ENCODE measurements at places on chromosomes 11 and 22.

- DNase-seq, result no peak
These were observed 531.7 kb downstream of the TBC1D22A start for GRCh38 chr22:47294222-47294532.

- DNase-seq, result no peak
These were observed 148.2 kb downstream of the TBC1D22A start for GRCh38 chr22:46910624-46911023.

GRCh38 chr11:2531987-2532703 lies 87.3 kb downstream of the KCNQ1 start:
- no peak for DNase-seq

DNA sequence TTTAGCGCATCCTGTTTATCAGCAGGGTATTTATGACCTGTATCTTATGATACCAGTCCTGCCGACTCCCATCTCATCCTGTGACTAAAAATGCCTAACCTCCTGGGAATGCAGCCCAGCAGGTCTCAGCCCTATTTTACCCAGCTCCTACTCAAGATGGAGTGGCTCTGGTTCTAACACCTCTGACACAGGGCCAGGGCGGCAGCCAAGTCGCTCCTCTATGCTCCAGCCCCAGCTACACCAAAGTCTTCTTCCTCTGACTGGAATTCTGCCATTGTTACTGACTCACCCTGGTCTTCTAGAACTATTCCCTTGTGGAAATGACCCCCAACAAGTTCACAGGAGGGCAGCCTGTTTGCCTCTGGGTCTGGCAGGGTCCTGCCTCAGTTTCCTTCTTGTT lies 7.9 kb upstream of the C1QTNF6 start:
- DNase-seq, result no peak

DNA sequence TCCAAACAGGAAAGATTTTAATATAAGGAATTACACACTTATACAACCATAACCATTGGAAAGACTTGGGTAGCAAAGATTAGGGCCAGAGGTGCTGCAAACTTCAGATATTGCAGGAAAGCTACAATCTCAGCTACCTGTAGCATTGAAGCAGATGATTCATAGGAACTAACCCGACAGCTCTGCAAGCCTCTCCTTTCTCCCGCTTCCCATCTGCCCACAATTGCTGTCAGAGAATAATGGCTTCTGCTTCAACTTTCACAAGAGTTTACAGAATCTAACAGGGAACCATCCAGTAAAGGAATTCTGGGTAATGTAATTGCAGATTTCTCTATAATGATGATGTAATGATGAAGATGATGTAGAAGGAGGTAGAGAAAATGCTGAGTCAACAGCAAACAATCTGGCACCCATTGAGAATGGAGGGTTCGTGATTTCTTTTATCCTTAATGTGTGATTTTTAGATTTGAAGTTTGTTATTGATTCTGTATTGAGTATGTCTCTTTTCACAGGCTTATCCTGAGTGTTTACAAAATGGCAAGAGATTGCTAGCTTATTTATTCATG lies 70.8 kb upstream of the USP47 start:
- no peak for DNase-seq

DNA sequence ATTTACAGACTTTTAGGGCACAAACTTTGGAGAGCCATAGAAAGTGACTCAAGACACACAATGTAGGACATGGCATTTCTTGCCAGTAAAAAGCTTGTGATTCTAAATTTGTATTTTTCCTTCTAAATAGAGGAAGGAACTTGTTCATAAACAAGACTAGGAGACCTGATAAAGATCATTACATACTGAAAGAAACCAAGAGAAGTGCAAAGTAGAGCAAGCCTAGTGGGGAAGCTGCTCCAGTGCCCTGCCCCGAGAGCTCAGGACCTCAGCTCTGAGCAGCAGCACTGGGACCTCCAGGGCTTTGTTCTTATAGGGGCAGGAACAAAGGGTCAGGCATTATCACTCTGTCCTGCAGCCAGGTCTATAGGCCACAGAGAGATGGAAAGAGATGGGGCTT lies 7.2 kb downstream of the IRAG1 start:
- DNase-seq, result no peak

DNA sequence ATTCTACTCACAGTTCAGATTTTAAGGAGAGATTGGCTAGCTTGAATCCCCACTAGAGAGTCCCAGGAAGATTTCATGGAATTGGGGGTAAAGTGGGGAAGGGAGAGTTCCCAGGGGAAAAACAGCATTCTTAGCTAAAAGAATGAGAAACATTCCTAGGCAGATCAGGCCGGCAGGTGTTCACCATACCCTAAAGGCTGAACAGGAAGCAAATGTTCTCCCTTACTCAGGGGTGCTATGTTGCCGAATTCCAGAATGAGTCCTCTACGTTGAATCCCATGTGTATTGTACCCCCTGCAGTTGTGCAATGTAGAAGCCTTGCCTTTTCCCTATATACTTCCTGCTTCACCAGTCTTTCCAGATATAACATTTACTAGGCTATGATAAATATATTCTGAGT lies 135.2 kb upstream of the NCAM1 start:
- no peak for DNase-seq

DNA sequence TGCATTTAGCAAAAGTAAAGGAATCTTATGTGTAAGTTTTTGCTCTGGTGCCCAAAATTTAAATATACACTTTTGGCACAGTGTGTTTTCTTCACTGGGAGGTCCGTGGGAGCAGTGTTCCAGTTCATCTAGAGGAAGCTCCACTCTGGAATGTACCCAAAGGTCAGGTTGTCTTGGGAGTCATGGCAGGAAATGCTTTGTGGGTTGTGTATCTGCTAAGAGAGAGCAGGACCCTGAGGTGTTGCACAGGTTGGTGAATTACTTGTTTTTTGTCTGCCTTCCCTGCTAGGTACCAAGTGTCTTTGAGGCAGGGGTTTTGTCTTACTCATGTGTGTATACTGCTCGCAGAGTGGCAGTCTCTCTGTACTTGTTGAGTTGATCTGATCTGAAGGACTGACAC lies 37.3 kb downstream of the DIXDC1 start:
- no peak for DNase-seq

- DNase-seq, result no peak
These were observed 50.0 kb upstream of the ADA2 start for GRCh38 chr22:17269224-17269606.

- DNase-seq, result no peak
These were observed 18.1 kb downstream of the EXT2 start for GRCh38 chr11:44113572-44113971.

DNA sequence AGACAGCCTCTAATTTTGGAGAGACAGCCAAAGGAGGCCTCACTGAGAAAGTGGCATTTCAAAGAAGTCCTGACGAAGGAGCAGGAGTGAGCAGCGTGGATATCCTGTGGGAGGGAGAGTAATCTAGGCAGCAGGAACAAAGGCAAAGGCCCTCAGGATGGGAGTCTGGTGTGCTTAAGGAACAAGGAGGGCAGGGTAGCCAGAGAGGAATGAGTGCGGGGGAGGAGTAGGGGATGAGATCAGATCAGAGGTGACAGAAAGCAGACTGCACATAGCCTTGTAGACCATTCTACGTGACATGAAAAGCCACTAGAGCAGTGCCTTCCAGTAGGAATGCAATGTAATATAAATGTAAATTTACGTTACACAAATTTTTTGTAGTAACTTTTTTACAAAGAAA lies 5.6 kb downstream of the SLC36A4 start:
- DNase-seq, result no peak

GRCh38 chr11:116330439-116331185 lies 442.2 kb downstream of the BUD13 start:
- DNase-seq, result no peak

DNA sequence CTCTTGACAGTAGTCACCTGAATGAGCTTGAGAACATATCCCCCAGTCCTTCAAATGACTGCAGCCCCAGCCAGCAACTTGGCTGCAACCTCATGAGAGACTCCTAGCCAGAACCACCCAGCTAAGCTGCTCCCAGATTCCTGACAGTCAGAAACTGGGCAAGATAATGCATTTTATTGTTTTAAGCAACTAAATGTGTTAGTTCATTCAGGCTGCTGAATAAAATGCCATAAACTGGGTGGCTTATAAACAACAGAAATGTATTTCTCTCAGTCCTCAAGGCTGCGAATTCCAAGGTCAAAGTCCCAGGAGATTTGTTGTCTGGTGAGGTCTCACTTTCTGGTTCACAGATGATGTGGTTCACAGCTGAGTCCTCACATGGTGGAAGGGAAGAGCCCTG lies 5.8 kb upstream of the PAMR1 start:
- no peak for DNase-seq

DNA sequence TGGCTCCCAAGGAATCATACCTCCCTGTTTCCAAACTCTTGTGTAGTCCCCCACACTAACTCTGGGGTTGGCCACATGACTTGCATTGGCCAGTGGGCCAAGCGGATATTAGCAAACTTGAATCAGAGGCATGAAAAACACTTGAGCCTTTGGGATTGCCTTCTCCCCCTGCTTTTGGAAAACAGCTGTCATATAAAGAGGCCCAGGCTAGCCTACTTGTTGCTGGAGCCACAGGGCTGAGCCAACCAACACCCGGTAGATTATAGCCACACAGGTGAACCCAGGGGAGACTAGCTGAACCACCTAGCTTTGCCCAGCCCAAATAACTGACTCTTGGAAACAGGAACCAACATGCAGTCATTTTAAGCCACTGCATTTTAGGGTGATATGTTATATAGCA lies 354.8 kb downstream of the TENM4 start:
- no peak for DNase-seq

GRCh38 chr11:31558001-31558400 lies 48.4 kb downstream of the ELP4 start:
- DNase-seq, result no peak

- no peak for DNase-seq
These were observed 49.4 kb upstream of the PICALM start for GRCh38 chr11:86118253-86118652.

GRCh38 chr11:26793487-26793886 lies 71.6 kb upstream of the SLC5A12 start:
- DNase-seq, result no peak

GRCh38 chr22:43397766-43398165 lies 14.0 kb upstream of the MPPED1 start:
- no peak for DNase-seq
